ENCODE measurements at places on chromosomes 16 and 17.

- DNase-seq, result no peak
These were observed 15.3 kb downstream of the DLG4 start for GRCh38 chr17:7204336-7204735.

GRCh38 chr17:4786106-4786511, at the start of gene VMO1:
Gene VMO1, minus strand, starts transcription at chr17:4786364. Its CDS starts 12 bp downstream, at chr17:4786352.
- no peak for DNase-seq

DNA sequence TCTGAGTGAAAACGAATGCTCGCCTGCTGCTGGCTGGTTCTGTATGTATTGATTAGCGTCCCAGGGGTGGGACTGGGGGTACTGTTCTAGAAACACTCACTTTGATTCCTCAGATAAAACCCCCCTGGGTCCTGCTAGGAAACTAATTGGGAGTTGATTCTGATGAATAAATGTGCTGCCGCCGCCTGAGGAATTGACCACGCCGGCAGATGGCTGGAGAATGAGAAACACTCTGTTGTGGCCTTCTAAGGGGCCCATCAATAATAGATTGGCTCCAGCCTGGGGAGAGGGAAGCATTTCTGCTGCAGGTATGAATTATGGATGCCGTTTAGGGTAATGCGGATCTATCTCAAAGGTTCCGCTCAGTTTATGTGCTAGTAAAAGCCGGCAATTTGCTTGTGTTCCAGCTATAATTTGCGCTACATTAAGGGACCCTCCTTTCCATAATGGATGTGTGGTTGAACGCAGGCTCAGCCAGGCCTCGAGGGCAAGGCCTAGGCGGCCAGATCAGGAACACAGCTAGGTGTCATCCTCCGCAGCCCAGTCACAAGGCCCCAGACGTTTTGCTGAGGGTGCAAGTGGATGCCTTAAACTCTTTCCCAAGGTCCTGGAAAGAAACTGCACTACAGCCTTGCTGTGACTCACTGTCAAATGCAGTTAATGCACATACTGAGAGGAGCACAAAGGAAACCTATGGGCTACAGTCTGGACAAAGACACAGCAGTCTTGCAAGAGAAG, 132.2 kb upstream of the HS3ST2 start:
- DNase-seq, result no peak

GRCh38 chr17:76833034-76833644, 35.1 kb upstream of the MGAT5B start:
- DNase-seq, result no peak

- no peak for DNase-seq
These were observed 23.5 kb downstream of the POLR3E start for GRCh38 chr16:22320572-22321339.

GRCh38 chr16:86994651-86995171, 322.5 kb downstream of the C16orf95 start:
- no peak for DNase-seq

DNA sequence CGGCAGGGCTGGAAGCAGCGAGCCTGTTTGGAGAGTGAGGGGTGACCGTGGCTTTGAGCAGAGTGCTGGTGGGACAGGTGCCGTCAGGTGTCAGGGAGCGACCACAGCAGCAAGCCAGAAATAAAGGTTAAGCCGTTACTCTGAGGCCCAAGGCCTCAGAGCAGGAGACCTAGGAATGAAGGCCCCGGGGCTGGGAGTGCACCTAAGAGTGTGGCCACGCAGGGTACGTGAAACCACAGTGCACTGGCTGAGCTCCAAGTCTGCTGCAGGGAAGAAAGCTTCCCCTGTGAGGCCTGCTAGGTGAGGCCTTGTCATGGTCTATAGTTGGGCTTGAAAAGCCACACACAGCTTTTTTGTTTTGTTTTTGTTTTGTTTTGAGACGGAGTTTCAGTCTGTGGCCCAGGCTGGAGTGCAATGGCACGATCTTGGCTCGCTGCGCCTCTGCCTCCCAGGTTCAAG, 8.7 kb downstream of the CLUAP1 start:
- DNase-seq, result no peak

GRCh38 chr16:60414613-60415012, 1621.6 kb downstream of the CDH8 start:
- no peak for DNase-seq

DNA sequence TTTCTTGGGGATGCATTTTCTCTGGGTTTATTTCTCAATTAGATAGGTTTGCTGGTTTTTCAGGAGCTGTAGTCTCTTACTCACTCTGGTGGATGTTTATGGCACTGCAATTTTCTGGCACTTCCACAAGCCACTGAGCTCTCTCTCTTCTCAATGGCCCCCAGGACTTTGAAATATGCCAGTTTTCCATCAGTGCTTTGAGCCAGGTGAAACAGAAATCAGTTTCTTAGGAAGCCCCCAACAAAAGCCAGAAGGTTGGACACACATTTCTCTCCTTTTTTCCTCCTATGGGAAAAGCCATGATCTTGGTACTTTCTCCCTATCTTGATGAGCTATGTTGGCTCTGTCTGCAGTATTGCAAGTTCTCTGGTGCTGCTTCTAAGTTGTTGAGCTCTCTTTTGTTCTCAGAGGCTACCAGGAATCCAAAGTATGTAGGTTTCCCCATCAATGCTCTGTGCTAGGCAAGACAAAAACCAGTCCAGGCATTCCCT, 90.7 kb upstream of the SMIM36 start:
- peak; percentile 26 for DNase-seq

DNA sequence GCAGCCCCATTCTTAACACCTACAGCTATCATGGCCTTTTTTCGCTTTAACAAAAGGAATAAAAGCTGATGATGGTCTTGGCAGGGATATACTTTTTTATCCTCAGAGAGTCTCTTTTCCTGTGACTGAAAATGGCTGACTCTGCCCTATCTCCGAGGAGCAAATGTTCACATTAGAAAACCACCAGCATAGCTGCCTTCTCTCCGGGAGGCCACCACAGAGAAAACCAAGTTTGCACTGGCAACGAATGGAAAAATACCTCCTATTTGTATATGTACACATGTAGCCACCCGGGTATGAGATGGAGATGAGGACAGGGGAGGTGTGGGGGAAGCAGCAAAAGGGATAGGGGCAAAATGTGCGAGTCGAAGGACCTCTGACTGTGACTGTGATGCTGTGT, 88.2 kb downstream of the STX8 start:
- no peak for DNase-seq

GRCh38 chr17:64115043-64115698, 14.8 kb downstream of the ERN1 start:
- no peak for DNase-seq

GRCh38 chr16:50209546-50210265, 56.6 kb downstream of the TENT4B start:
- DNase-seq, result peak; percentile 19

DNA sequence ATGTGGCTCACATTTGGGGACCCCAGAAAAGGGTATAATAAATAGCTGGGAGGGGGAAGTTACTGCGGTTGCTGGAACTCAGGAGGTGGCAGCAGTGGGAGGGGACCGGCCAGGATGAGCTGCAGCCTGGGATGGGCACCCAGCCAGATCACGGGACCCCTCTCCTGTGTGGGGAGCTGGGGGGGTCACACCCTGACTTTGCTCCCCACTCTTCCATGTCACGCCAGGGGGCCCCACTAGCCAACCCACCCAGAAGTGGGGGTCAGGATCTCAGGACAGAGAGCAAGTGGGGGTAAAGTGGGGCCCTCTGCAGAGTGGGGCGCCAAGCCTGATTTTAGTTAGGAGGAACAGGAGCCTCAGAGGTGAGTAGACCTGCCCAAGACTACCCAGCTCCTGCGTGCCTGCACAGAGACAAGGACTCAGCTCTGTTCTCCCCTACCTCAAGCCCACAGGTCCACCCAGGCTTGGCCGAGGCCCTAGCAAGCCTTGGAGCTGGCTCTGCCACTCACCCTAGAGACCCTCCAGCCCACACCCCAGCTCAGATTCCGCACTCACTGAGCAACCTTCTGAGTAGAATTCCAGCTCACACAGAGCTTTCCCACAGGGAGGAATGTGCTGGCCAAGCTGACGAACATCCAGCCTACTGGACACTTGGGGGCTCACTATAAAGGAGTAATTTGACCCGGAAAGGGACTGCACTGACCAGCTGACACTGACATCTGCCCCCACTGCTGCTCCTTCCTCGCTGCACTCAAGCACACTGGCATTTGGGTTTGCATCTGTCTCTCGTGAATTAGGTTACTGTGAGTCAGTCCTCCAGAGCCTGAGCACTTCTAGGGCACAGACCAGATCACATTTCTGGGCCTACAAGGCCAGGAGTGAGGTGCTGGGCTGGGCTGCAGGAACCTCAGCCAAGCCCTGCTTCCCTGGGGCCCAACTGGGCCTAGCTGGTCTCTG, 310.1 kb downstream of the C16orf95 start:
- DNase-seq, result no peak

- no peak for DNase-seq
These were observed 4.5 kb downstream of the ABCC3 start for GRCh38 chr17:50638966-50639713.
